ENCODE measurements at places on chromosomes 5 and 9. TPM values are rescaled to one million over a fixed set of nuclear protein-coding genes. Genes with fewer than 3 reads are reported as not detected.

DNA sequence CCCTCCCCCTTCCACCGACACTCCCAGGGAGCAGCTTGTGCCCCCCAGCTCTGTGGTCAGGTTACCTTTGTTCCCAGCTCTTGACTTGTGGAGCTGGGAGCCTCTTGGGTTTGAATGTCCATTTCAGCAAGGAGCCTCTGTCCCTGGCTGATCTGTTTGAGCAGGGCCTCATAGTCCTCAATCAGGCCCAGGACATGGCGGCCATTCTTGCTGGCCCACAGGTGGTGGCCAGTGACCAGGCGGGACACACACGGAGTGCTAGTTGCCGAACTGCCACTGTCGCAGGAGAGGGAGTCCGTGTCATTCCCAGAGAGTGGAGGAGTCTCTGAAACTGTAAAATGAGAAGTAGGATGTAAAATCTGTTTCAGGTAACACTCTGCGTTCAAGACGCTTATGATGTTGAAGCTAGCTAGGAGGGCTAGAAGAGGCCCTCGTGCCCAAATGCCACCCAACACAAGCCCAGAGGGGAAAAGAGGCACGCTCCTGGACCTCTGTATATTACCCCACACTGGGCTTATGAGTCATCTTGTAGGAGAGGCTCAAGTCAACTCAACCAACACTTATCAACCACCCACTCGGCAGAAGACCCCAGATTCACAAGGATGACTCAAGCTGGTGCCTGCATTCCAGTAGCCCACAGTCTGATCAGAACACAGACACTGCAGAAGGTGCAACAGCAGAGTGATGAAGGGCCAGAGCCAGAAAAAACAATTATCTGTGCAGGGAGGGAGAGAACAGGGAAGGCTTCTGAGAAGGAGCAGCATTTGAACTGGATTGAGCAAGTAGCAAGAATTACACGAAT is 177.0 kb downstream of the CDK5RAP2 start:
- DNase-seq: no peak
- peaks cover 3% of the 10 kb centered on the region for H3K4me1 ChIP-seq
- H3K27ac ChIP-seq: peak overlapping the region; percentile 75
- H3K27me3 ChIP-seq: no peaks in the 10 kb centered on the region
- H3K4me3 ChIP-seq: no peak overlapping the region

DNA sequence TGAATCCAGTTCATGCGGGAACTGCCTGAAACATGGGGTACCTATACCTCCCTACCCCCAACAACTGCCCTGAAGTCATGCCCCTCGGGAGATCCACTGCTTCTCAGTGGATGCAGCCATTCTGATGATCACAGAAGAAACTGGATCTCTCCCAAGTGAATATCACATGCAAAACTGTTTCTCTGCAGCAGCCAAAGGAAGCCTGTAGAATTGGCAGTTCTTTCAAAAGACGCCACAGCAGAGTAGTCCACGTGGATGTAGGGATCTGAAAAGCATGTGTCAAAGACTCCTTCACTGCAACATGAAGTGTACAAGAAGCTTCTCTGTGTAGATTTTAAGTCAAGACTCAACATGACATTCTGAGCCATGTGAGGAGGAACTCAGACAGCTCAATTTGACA is 286.7 kb downstream of the NR3C1 start:
- H3K27ac ChIP-seq: no peak overlapping the region
- no peak for DNase-seq
- H3K27me3 ChIP-seq: no peaks in the 10 kb centered on the region

DNA sequence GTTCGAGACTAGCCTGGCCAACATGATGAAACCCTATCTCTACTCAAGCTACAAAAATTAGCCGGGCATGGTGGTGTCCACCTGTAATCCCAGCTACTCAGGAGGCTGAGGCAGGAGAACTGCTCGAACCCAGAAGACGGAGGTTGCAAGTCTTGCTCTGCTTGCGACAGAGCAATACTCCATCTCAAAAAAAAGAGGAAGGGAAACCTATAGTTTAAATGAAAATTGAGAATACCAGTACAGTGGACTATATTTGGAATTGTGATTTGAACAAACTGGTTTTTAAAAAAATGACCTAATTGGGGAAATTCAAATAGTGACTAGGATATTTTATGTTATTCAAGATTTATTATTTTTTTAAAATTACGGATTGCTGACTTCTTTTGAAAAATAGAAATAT is 33.2 kb downstream of the DIAPH1 start:
- H3K4me1 ChIP-seq: peaks cover 24% of the 10 kb centered on the region
- peaks cover 86% of the 10 kb centered on the region for H3K36me3 ChIP-seq
- H3K27me3 ChIP-seq: no peaks in the 10 kb centered on the region
- H3K27ac ChIP-seq: no peak overlapping the region
- no peak overlapping the region for H3K4me3 ChIP-seq
- DNase-seq: no peak

DNA sequence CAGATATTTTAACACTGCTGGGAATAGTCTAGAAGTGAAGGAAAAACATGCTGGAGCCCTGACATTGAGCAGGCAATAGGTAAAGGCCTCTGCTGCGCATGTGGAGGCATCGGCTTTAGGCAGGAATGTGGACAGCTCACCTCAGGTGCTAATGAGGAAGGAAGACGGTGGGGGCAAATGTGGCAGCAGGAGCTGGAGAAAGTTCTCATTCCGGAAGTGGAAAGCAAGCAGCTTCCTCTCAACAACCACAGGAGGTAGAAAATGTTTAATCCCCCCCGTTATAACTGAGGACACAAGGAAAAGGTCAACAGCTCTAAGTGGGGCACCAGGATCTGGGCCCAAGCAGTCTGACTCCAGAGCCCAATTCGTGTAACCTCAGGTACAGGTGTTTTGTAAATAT is 7.6 kb upstream of the RPS14 start:
- H3K27me3 ChIP-seq: no peaks in the 10 kb centered on the region
- peaks cover 46% of the 10 kb centered on the region for H3K4me1 ChIP-seq
- no peaks in the 10 kb centered on the region for H3K36me3 ChIP-seq
- H3K4me3 ChIP-seq: peak overlapping the region; percentile 31

DNA sequence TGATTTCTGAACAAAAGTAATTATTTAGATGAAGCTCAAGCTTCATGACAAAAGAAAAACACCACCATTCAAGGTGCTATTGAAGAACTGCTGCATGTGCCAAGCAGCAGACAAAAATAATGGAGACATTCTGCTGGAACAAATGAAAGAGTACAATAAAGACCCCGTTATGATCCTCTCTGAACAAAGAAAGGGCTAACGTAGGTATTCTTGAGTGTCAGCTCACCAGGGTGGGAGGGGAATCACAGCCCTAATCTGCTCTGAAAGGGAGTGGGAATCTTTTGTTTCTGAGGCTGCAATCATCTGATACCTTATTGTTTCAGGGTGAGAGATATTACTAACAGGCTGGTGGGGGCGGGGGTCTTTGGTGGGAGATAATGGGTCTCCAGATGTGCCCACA is 15.4 kb downstream of the CEMIP2 start:
- no peak for DNase-seq
- H3K4me3 ChIP-seq: no peak overlapping the region
- H3K27ac ChIP-seq: peak overlapping the region; percentile 0
- H3K4me1 ChIP-seq: peaks cover 34% of the 10 kb centered on the region

- peak overlapping the region; percentile 87 for H3K27ac ChIP-seq
- H3K27me3 ChIP-seq: no peaks in the 10 kb centered on the region
- H3K36me3 ChIP-seq: peaks cover 10% of the 10 kb centered on the region
- peaks cover 52% of the 10 kb centered on the region for H3K4me1 ChIP-seq
Observed at GRCh38 chr5:143001764-143002351, 231.7 kb downstream of the ARHGAP26 start.

DNA sequence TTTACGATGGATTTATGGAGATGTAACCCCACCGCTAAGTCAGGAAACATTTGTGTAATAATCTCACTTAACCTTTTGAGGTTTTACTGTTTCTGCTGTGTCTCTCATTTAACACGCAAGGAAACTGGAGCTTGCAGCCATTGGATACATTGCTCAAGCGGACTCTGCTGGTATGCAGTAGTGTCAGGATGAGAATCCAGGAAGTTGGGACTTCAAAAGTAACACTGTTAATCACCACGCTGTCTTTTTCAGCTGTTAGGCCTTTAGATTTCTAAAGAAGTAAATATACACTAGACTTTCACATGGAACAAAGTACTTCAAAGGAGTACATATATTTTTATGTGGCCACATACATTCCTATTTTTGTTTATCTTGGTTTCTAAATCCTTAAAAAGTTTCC is 114.7 kb downstream of the LPAR1 start:
- no peak overlapping the region for H3K27ac ChIP-seq
- no peak overlapping the region for H3K4me3 ChIP-seq
- H3K27me3 ChIP-seq: no peaks in the 10 kb centered on the region
- H3K36me3 ChIP-seq: no peaks in the 10 kb centered on the region
- DNase-seq: no peak
- no peaks in the 10 kb centered on the region for H3K4me1 ChIP-seq

- H3K36me3 ChIP-seq: peaks cover 87% of the 10 kb centered on the region
- no peaks in the 10 kb centered on the region for H3K27me3 ChIP-seq
- H3K4me1 ChIP-seq: peaks cover 20% of the 10 kb centered on the region
- H3K27ac ChIP-seq: peak overlapping the region; percentile 25
Observed at GRCh38 chr5:96904054-96904931, 28.0 kb downstream of the ERAP2 start.

GRCh38 chr9:71819115-71819739 is 50.9 kb upstream of the CEMIP2 start:
- peaks cover 18% of the 10 kb centered on the region for H3K4me1 ChIP-seq
- no peaks in the 10 kb centered on the region for H3K36me3 ChIP-seq
- H3K27ac ChIP-seq: no peak overlapping the region
- no peaks in the 10 kb centered on the region for H3K27me3 ChIP-seq
- DNase-seq: peak; percentile 42
- H3K4me3 ChIP-seq: no peak overlapping the region

DNA sequence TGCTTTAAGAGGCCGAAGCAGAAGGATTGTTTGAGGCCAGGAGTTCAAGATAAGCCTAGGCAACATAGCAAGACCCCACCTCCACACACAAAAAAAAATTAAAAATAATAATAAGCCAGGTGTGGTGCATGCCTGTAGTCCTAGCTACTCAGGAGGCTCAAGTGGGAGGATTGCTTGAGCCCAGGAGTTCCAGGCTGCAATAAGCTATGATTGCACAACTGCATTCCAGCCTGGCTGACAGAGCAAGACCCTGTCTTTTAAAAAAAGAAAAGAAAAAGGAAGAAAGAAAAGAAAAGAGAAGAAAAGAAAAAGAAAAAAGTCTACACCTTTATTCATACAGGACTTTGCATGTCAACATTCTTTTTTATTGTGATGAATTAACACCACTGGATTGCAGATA is 2125.8 kb downstream of the MAT2B start:
- H3K27ac ChIP-seq: no peak overlapping the region
- no peaks in the 10 kb centered on the region for H3K4me1 ChIP-seq
- H3K4me3 ChIP-seq: no peak overlapping the region
- DNase-seq: no peak
- no peaks in the 10 kb centered on the region for H3K36me3 ChIP-seq
- H3K27me3 ChIP-seq: no peaks in the 10 kb centered on the region

DNA sequence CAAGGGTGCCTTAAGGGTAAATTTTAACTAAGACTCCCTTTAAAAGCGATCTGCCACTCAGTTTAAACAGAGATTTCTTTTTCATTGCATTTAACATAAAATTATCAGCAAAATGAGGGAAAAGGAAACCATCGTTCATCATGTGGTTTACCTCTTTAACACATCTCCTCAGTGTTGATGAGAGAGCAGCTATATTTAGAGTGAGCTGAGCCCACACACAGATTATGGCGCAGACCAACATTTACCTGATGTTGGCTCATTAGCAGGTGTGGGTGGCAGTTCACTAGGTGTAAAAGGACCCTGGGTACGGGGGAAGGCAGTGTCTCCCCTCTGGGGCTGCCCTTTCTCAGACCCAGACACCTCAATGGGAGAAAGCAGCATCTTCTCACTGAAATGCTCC is 149.8 kb downstream of the ENTREP1 start:
- peak overlapping the region; percentile 41 for H3K4me3 ChIP-seq
- H3K27me3 ChIP-seq: peaks cover 7% of the 10 kb centered on the region
- H3K36me3 ChIP-seq: no peaks in the 10 kb centered on the region
- no peak overlapping the region for H3K27ac ChIP-seq

DNA sequence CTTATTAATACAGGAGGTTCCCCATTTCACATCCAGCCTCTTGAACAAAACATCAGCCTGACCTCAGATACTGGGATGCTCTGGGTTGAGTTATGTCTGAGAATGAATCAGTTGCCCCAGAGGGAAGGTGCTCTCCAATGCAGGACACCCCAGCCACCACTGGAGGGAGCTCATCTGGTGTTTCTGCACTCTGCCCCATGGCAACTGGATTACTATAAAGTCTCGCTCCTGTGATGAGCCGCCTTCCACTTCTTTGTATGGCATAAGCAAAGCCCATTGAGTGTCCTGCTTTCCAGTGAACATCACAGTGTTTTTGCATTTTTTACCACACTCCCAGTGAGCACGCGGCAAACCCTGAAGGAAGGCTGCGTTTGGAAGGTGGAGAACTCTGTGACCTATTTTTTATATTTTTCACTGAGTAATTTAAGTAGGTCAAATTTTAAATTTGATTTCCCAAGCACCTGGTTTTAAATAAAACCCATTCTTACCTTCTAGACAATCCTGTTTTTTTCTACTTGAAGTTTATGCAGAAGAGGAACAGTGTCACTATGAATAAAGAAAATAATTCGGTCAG is 176.9 kb upstream of the WWC1 start:
- no peak for DNase-seq
- no peak overlapping the region for H3K4me3 ChIP-seq
- no peaks in the 10 kb centered on the region for H3K36me3 ChIP-seq
- no peak overlapping the region for H3K27ac ChIP-seq
- H3K4me1 ChIP-seq: no peaks in the 10 kb centered on the region
- H3K27me3 ChIP-seq: peaks cover 2% of the 10 kb centered on the region

GRCh38 chr9:16461137-16461840 is 409.2 kb downstream of the BNC2 start:
- no peaks in the 10 kb centered on the region for H3K36me3 ChIP-seq
- H3K27me3 ChIP-seq: no peaks in the 10 kb centered on the region
- peaks cover 5% of the 10 kb centered on the region for H3K4me1 ChIP-seq
- H3K4me3 ChIP-seq: no peak overlapping the region
- H3K27ac ChIP-seq: no peak overlapping the region

GRCh38 chr9:124969401-124969800 is 28.5 kb upstream of the GOLGA1 start:
- no peaks in the 10 kb centered on the region for H3K27me3 ChIP-seq
- no peak overlapping the region for H3K4me3 ChIP-seq
- DNase-seq: no peak
- H3K27ac ChIP-seq: no peak overlapping the region

- H3K27ac ChIP-seq: no peak overlapping the region
- peaks cover 39% of the 10 kb centered on the region for H3K36me3 ChIP-seq
- no peak for DNase-seq
- H3K4me1 ChIP-seq: peaks cover 15% of the 10 kb centered on the region
Observed at GRCh38 chr9:2839040-2839439, 4.9 kb downstream of the PUM3 start.

GRCh38 chr5:146005264-146005663 is 68.9 kb downstream of the SH3RF2 start:
- DNase-seq: no peak
- no peak overlapping the region for H3K27ac ChIP-seq
- no peaks in the 10 kb centered on the region for H3K4me1 ChIP-seq
- no peaks in the 10 kb centered on the region for H3K36me3 ChIP-seq
- peaks cover 3% of the 10 kb centered on the region for H3K27me3 ChIP-seq

GRCh38 chr5:83446253-83446947 is 25.1 kb upstream of the VCAN start:
- H3K4me1 ChIP-seq: no peaks in the 10 kb centered on the region
- no peak overlapping the region for H3K27ac ChIP-seq
- no peaks in the 10 kb centered on the region for H3K36me3 ChIP-seq
- H3K4me3 ChIP-seq: no peak overlapping the region

Gene ACTBL2
- not detected for total RNA-seq

Gene INIP
- total RNA-seq: 25.8 TPM

Gene ENC1
- 0.65 TPM for total RNA-seq

Gene FCN2
- not detected for total RNA-seq

Gene CCDC183
- 1.4 TPM for total RNA-seq

Gene ABO
- total RNA-seq: not detected

Gene SAPCD2
- 0.44 TPM for total RNA-seq

Gene PCDHGC3
- total RNA-seq: not detected

Gene TAS2R1
- not detected for total RNA-seq

Gene SH2D3C
- total RNA-seq: 42.8 TPM

Gene SLC22A4
- not detected for total RNA-seq

Gene NUDT12
- 4.3 TPM for total RNA-seq

Gene ORM2
- total RNA-seq: not detected

Measured in naive thymus-derived CD8-positive, alpha-beta T cell (primary cell).